ENCODE measurements at places on chromosomes 3 and 15. TPM values are rescaled to one million over a fixed set of nuclear protein-coding genes. Genes with fewer than 3 reads are reported as not detected.

- no peak for DNase-seq
Observed at GRCh38 chr3:52173101-52173500, 18.9 kb upstream of the POC1A start.

The SLTM gene
- 64.2 TPM for total RNA-seq

The AGBL1 gene
- total RNA-seq: not detected

The OXTR gene
- 0.95 TPM for total RNA-seq

DNA sequence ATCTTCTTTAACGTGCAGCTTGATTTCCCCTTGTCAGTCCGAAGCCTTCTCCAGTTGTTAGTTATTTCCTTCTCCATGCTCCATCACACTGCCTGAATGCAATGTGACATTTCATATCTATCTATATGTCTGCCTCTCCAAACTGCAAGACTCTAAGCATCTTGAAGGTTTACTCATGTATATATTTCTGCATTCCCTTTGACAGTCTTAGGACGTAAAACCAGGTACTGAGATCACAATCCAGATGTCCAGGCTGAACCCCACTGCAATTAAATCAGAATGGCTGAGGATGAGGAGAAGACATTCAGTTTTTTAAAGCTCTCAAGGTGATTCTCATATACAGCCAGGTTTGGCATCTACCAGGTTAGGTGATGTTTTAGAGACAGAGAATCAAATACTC lies 6.1 kb upstream of the SATB1 start:
- DNase-seq: no peak

- peak; percentile 31 for DNase-seq
Observed at GRCh38 chr3:46923559-46924350, 46.2 kb downstream of the PTH1R start.

All from HepG2 (cell line).